ENCODE measurements at places on chromosomes 6 and 20.

GRCh38 chr6:73823046-73823735 is 127.2 kb downstream of the CD109 start:
- no peak for DNase-seq

GRCh38 chr20:6395695-6396094 is 272.9 kb upstream of the FERMT1 start:
- no peak for DNase-seq

GRCh38 chr20:11110535-11110934 is 436.7 kb upstream of the JAG1 start:
- DNase-seq = no peak

- DNase-seq = no peak
Measured at GRCh38 chr20:12315652-12316051, 398.0 kb downstream of the BTBD3 start.

- DNase-seq = no peak
Measured at GRCh38 chr6:55705451-55706440, 126.8 kb upstream of the HMGCLL1 start.

DNA sequence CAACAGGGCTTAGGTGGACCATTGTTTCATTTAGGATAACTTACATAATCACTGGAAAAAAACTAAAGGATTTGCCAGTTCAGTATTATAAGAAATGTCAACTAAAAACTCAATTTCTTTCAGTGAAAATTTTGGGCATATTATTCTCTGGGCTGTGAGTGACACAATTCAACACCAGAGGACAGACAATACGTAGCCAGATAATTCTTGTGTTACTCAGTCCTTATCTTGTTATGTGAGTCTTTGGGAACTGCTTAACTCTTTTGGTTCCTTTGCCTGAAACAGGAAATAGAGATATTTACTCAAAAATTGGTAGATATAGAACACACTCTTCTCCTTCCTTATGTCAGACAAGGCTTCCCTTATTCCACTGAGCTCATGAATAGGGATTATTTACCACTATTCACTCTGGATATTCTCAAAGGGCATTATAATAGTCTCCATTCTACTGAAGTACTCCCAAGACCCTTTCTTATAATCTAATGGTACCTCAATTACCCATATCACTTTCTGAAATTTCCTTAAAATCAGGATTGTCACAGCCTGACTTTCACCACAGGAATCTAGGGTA is 4.9 kb upstream of the BEND6 start:
- DNase-seq = no peak

DNA sequence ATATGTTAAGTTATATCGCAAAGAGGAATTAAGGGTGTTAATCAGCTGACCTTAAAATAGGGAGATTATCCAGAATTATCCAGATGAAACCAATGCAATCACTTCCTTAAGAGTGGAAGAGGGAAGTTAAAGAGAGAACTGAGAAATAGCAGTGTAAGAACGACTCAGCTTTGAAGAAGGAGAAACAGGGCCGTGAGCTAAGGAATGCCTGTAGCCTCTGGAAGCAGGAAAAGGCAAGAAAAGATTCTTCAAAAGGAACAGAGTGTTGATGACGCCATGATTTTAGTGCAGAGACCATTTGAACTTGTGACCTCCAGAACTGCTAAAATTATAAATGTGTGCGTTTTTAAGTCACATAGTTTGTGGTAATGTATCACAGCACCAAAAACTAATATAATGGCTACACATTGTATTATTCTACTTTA is 32.7 kb downstream of the ILRUN start:
- no peak for DNase-seq

DNA sequence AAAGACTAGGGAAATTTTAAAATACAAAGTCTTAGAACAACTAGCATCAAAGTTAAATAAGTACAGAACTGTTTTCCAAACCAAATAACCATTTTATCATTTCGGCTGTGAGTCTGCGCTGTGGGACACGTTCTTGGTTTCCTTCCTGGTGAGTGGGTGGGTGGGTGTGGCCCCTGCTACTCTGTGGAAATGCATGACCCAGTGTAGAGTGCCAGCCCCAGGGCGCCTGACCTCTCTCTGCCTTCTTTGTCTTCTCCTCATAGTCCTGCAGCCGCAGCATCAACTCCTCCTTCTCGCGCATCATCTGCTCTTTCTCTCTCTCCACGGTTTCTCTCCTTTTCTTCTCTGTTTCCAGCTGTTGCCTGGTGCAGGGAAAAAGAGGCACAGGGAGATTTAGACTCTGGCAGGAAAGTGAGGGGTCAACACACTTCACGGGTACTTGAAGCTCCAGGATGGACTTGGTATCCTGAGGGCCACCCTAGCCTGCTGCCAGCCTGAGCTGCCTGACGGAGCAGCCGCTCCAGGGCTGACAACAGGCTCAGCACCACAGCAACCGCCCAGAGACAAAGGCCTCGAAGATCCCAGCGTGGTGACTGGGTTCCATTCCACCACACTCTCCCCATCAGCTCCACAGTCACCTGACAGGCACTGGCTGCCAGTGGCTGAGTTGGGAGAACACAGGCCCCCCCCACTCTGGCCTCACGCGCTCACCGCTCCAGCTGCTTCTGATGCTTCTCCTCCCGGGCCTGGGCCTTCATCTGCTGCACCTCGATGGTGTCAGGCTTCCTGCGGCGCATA is 48.4 kb downstream of the EZR start:
- DNase-seq = no peak

DNA sequence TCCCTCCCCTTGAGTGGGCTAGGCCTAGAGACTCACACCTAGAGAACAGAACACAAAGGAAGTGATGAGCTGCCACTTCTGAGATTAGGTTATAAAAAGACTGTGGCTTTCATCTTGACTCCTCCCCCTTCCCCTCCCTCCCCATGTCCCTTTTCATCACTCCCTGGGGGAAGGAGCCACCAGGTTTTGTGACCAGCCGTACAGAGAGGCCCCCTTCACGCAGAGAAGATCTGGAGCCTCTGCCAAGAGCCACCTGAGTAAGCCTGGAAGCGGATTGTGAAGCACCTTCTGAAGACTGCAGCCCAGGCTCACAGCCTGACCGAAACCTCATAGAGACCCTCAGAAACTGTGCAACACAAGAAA is 118.4 kb upstream of the NXT1 start:
- no peak for DNase-seq

DNA sequence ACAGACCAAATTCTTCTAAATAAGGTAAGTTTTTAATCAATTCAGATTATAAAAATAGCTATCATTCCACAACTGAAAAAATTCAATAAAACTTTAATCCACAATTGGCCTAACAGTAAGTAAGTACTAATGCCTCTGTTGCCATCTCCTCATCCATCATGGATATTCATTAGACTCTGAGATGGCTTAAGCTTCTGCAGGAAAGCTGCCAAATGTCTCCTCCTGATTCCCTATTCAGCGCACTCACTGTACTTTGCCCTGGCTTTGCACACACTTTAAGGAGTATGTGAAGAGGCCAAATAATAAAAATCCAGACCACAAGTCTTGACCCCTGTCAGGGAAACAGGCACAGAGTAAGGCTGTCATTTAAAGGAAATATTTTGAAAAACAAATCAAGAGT is 23.6 kb downstream of the PGM3 start:
- DNase-seq = no peak

GRCh38 chr6:1016329-1017302 is 295.3 kb upstream of the FOXQ1 start:
- no peak for DNase-seq

GRCh38 chr6:136511397-136511796 is 38.8 kb downstream of the MAP7 start:
- no peak for DNase-seq

GRCh38 chr6:46190889-46191288 is 20.1 kb upstream of the ENPP5 start:
- no peak for DNase-seq

Measured in activated naive CD4-positive, alpha-beta T cell treated with Interleukin-2 at 50 U/mL for 16 hours (primary cell).